Stimulated activated CD8-positive, alpha-beta memory T cell treated with anti-CD3 and anti-CD28 coated beads, Interleukin-4, amount 100 ng/mL, for 24 hours (primary cell): ENCODE measurements at places on chromosomes 5 and 9.

- DNase-seq = no peak
Measured at GRCh38 chr5:77168161-77168878, 42.2 kb upstream of the PDE8B start.

DNA sequence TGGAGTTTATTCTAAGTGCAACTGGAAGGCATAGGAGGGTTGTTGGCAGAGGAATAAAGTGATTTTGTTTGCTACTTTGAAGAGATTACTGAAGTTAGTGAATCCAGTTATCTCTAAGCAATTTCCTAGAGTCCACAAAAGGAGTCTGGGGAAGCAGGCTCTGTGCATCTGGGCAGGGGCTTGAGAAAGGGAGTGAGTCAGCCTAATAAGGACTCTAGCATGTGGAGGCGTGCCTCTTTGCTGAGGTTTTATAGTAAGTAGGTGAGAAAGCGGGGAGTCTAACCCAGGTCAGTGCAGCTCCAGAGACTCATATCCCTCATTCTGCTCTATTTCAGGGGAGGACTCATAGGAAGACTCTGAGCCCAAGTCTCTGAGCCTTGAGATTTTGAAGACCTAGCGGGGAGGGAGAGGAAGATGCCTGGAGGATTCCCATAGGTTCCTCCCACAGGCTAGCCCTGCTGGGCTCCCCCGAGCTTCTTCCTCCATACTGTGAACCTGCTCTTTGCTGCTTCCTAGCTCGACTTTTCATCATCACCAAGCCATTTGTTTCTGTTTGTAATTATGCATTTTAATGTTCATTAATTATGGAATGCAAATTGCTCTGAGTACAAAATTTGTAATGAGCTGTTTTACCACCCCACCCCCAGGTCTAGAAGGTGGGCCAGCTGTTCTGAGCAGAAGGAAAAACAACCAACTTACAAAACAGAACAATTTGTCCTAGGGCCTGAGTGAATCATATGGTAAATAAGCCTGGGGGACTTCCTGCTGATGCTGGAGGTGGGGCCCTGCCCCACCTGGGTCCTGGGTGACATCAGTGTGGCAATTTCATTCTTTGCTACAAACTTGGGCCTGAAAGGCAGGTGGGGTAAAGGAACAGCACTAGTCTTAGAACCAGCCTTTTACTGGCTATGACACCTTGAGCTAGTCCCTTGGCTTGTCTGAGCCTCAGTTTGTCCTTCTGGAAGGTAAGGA is 150.2 kb downstream of the TRIM32 start:
- no peak for DNase-seq

GRCh38 chr5:61674378-61674777 is 342.3 kb downstream of the ZSWIM6 start:
- no peak for DNase-seq

DNA sequence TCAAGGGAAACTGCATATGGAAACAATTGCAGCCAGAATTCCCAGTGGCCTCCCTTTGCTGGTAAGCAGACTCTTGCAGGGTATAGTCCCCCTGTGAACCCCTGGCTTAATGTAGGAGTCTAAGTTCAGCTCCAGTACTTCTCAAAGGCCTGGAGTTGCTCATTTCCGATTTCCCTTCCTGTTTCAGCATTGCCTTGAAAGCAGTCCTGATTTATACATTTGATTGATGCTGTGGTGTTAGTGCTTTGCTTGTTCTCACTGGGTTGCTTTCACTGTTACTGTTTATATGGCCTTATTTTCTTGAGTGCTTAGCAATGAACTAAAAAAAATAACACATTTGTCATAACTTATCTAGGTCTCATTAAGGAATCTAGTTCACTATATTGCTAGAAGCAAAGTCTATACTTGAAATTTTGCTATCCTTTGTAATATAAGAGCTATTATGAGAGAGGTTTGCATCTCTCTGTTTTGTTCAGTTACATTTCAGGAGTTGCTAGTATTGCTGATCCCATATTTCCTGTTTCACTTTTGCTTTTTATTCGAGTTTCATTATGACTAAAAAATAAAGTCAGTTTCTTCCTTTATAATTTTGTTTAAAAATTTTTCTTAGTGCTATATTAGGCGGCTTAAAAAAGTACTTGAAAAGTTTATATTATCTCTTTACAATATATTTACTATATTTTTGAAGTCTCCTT is 122.4 kb upstream of the NMUR2 start:
- no peak for DNase-seq

GRCh38 chr9:78860801-78861475 is 564.0 kb downstream of the PSAT1 start:
- no peak for DNase-seq

- DNase-seq = no peak
Measured at GRCh38 chr5:147223948-147224791, 10.7 kb upstream of the STK32A start.

GRCh38 chr5:61304590-61305381 is 27.3 kb upstream of the ZSWIM6 start:
- DNase-seq = no peak

DNA sequence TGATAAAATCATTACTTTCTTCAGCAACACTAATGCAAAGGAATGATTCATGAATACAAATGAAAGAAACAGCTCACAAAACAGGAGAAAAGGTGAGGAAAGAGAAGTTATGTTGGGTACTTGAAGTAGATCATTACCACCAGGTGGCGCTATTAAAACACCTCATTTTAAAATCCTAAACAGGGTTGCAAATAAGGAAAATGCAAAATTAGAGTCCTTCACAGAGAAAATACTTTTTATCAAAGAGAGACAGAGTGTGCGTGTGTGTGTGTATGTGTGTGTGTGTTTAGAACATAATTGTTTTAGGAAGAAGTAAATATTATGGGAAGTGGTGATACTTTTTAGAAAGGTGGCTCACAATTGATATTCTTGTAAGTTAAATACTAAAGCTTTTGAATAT is 49.5 kb upstream of the CD180 start:
- no peak for DNase-seq

DNA sequence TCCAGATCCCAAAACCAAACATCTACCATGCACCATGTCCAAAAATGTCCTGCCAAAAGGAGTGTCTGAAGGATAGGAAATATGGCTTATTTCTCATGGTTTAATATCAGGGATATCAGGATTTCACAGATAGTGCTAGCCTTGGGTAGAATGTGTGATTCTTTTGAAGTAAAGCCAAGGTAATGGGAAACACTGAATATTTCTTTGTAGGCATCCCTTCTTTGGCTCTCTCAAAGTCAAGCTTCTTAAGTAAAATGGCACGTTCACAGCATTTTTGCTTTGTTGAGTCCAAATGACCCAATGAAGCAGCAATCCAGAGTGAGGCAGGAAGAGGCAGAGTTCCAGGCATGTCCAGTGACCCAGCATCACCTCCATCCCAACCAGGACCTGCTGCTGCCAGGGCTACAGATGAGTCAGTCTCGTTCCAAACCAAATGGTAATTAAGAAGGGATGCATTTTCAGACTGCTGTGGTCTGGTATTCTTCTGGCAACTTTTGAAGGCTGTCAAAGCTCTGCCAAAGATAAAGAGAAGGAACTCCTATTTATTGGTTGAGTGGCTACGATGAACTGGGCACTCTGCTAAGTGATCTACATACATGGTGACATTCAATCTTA is 678.8 kb upstream of the KLF4 start:
- DNase-seq = no peak

- no peak for DNase-seq
Measured at GRCh38 chr9:134919303-134919702, 1.6 kb upstream of the FCN1 start.

DNA sequence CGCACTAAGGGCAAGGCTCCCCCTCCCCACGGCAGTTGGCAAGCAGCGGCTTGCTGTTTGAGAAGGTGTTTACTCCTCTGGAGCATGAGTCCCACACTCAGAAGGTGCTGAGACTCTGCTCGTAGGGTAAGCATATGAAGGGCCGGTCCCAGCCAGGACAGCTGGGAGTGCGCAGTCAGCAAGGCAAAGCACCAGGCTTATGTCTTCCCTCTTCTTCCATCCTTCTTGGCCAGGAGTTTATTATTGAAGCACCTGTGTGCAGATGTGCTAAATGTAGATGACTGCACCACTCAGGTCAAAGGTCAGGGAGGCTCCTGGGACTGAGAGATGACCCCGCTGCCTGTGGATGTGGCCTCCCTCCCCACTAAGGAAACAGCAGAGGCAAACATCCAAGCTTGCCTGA is 27.0 kb upstream of the CDKN2AIPNL start:
- no peak for DNase-seq

- DNase-seq = no peak
Measured at GRCh38 chr9:96522366-96522765, 72.4 kb downstream of the HABP4 start.

- DNase-seq = no peak
Measured at GRCh38 chr9:85118990-85119755, 449.6 kb downstream of the NTRK2 start.

- no peak for DNase-seq
Measured at GRCh38 chr5:118095115-118095514, 893.2 kb downstream of the DTWD2 start.

DNA sequence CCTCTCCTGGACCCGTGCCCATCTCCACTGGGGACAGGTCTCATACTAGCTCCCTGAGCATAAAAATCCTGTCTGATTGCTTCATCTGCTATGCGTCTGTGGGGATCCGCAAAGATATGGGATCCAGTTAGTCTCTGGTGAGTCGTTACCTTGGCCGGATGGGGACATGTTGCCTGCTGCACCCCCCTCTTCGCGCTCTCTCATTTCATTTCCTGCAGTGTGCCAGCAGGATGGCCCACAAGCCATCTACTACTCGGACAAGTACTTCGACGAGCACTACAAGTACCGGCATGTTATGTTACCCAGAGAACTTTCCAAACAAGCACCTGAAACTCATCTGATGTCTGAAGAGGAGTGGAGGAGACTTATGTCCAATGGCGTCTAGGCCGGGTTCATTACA is 17.0 kb upstream of the CEP78 start:
- DNase-seq = no peak

- no peak for DNase-seq
Measured at GRCh38 chr5:67095346-67096171, 101.0 kb downstream of the CD180 start.

GRCh38 chr9:38393128-38393796 is 760 bp downstream of the ALDH1B1 start:
- no peak for DNase-seq
